CD4-positive, alpha-beta T cell (primary cell): ENCODE measurements at places on chromosomes 7 and 10.

- DNase-seq, result peak; percentile 15
Measured at GRCh38 chr10:119135513-119135881, 30.0 kb downstream of the SFXN4 start.

DNA sequence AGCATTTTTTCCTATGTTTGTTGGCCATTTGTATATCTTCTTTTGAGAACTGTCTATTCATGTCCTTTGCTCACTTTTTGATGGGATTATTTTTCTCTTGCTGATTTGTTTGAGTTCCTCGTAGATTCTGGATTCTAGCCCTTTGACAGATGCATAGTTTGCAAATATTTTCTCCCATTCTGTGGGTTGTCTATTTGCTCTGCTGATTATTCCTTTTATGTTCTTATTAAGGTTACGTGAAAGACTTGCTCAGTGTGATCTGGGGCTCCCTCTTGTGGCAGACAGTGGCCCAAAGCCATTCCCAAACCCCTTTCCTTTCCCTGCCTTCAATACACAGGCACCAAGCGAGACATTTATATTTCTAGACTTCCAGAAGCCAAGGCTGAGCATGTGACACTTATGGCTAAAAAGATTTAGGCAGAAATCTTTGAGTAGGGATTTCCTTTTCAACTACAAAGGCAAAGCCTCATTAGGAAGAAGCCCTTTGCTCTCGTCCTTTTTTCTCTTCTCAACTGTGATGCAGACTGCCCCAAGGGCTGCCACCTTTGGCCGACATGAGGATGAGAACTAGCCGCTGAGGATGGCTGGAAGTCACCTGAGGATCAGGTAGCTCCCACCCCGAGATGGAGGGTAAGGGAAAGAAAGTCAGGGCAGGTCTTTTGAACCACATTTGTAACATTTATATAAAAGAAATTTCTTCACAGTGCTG lies 23.6 kb downstream of the ST8SIA6 start:
- DNase-seq, result peak; percentile 65

DNA sequence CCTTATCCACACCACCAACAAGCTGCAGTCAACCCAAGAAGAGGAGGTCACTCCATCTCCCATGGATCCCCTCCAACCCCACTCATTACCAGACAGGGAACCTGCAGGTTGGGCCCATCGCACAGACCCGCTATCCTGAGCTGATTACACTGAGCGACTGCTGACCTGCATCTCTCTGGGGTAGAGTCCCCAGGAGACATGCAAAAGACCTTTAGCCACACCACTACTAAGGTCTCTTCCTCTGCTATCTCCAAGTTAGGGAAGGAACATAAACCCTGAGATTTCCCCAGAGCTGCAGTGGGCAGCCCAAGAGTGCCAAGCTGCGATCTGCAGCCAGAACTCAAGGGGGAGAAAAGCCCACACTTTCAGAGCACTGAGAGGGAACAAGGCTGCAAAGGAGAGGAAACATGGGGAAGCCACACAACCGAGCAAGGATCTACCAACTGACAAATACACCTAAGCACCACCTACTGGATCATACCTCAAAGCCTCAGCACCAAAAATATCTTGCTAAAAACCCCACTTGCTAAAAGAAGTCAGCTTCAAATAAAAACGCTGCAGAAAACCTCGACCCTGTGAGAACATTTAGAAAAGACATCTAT lies 298.2 kb downstream of the SORCS1 start:
- DNase-seq, result no peak

DNA sequence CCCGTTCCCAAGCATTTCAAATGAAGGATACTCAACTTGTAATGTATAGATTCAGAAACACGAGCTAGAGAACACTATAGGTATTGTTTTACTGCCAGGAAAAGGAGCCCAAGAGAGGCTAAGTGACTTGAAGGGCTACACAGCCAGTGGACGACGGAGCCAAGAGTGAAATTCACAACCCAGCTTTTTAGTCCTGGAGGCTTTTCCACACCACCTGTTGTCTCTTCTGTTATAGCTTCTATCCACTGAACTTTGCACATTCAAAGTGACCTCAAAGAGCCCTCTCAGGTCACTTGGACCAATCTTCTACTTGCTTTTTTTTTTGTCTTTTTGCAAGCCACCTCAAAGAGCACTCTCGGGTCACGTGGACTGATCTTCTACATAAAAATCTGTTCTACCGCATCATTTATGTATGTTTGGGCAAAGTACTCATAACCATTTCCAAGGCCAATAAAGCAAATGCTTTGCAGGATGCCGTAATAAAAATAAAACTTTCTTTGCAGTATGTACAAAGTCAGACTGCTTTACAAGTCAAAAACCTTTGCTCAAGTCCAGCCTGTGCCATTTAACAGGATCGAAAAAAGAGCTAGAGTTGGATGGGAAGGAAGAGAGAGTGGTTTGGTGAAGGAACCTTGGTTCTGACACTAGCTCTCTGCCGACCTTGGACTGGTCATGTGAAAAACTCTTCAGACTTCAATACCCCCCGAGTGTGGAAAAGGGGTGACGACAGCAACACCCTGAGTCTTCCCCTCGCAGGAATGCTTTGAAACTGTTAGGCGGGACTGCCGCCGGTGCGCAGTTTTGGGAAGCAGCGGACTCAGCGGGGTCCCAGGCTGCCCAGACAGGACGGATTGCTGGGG lies 821 bp downstream of the SLC35B4 start:
- no peak for DNase-seq

- DNase-seq, result no peak
Measured at GRCh38 chr10:77661100-77661499, 23.5 kb upstream of the KCNMA1 start.

DNA sequence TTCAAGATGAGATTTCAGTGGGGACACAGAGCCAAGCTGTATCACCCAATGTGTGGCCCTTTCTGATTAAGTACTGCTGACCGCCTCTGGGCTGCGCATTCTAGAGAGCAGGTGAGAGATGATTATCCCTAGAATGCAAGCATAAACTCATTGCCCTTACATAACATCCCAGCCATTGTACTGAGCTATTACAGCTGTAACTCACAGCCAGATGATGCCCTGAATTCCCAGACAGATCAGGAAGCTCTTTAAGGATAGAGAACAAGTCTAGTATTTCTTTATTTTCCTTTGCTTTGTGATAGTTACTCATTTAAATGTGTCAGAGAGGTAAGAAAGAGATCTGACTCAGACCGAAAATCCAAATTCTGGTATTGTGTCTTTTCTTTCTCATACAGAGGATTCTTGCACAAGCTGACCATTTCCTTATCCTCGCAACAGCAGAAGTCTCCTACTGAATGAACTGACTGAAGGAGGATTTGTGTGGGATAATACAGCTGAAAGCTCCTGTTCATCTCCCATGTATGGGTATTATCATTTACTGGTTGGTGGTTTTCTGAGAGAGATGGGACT lies 58.4 kb downstream of the ZNF22 start:
- no peak for DNase-seq
